ENCODE measurements at places on chromosomes 6 and 20. TPM values are rescaled to one million over a fixed set of nuclear protein-coding genes. Genes with fewer than 3 reads are reported as not detected.

Gene TREML1
- total RNA-seq, result 3.0 TPM

Gene MAN1A1
- 19.6 TPM for total RNA-seq

Gene CCM2L
- not detected for total RNA-seq

Gene MARCKS
- total RNA-seq, result 0.68 TPM

Gene ARMH2
- total RNA-seq, result 2.7 TPM

Gene LTV1
- total RNA-seq, result 19.1 TPM

Gene CCN2
- total RNA-seq, result not detected

Gene SEC23B
- total RNA-seq, result 38.3 TPM

Gene SERPINB6
- total RNA-seq, result 26.4 TPM

Gene FOXQ1
- not detected for total RNA-seq
